CD4-positive, alpha-beta T cell treated with Interleukin-4 for 4 hours (primary cell): ENCODE measurements at places on chromosomes 5 and 9.

- DNase-seq, result no peak
These were observed 50.9 kb downstream of the AP3B1 start for GRCh38 chr5:78243639-78244038.

- no peak for DNase-seq
These were observed 10.6 kb upstream of the NR3C1 start for GRCh38 chr5:143413958-143414669.

- DNase-seq, result no peak
These were observed 49.5 kb downstream of the NR3C1 start for GRCh38 chr5:143354025-143354424.

- no peak for DNase-seq
These were observed 98.0 kb downstream of the OR2K2 start for GRCh38 chr9:111231801-111232580.

- DNase-seq, result no peak
These were observed 127.3 kb downstream of the XRCC4 start for GRCh38 chr5:83204651-83205050.

DNA sequence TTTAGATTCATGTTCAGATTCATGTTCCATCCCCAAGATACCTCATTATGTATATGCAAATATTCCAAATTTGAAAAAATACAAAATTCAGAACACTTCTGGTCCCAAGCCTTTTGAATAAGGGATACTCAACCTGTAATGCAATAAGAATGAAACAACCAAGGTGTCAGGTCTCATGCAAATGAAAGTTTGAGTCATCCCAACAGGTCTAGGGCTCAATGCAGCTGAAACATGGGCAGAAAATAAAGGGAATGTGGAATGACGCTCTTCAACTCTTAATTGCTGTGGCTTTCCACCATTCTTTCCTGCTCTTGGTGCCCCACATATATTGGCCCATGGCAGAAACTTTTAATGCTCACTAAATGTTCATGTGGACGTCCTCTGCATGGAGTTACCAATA lies 107.3 kb upstream of the DAPK1 start:
- DNase-seq, result no peak

DNA sequence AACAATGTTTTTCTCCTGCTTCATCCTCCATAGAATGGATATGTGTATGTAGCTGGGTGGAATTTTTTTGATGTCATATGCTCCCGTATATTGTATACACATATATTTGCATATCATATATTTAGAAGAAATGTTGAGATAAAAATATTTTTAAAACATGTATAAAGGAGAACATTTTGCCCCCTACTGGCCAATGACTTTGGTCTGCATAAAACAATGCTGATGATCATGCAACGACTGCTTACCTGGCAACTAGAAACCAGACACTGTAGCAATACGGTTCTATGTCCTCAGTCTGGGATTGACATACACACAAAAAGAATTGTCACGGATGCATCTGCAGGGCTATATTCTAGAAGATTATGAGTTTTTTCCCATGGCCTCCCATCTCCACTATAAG lies 503.6 kb downstream of the ELAVL2 start:
- DNase-seq, result no peak

GRCh38 chr9:68970151-68970550 lies 43.8 kb downstream of the PRKACG start:
- DNase-seq, result no peak

GRCh38 chr5:135140446-135141204 lies 106.6 kb upstream of the PITX1 start:
- peak; percentile 4 for DNase-seq

DNA sequence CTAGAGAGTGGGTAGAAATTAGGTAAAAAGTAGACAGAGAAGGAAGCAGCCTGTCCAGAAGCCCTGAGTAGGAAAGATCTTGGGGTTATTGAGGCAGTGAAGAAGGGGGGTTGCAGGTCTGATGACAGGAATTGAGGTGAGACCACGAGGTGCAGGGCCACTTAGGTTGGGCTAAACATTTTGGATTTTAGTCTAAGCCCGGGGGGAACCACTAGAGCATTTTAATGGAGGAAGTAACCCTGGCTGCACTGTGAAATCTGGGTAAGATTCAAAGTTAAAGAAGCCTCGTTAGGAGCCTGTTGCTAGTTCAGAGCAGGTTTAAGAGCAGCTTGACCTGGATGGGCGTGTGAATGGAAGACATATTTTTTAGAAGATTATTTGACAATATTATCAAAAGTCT lies 38.3 kb downstream of the MAP3K1 start:
- no peak for DNase-seq

GRCh38 chr9:95126739-95127138 lies 190.8 kb downstream of the FANCC start:
- no peak for DNase-seq

DNA sequence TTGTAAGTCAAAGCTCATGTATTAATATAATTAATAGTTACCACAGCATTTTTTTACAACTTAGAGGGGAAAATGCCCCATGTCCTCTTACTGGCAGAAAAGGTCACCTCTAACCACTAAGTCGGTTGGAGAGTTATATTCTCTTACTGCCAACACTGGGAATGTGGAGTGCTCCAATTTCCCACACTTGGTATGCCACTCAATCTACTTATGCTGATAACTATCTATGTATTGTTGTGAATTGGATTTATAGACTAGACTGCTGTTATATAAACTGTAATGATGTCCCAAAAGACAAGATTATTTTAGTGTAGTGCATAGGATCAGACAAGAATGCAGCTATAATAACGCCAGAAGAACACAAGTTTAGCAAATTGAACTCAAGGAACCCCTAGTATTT lies 2385.2 kb upstream of the C9orf72 start:
- no peak for DNase-seq

GRCh38 chr9:113979343-113980127 lies 98.6 kb downstream of the AMBP start:
- no peak for DNase-seq

DNA sequence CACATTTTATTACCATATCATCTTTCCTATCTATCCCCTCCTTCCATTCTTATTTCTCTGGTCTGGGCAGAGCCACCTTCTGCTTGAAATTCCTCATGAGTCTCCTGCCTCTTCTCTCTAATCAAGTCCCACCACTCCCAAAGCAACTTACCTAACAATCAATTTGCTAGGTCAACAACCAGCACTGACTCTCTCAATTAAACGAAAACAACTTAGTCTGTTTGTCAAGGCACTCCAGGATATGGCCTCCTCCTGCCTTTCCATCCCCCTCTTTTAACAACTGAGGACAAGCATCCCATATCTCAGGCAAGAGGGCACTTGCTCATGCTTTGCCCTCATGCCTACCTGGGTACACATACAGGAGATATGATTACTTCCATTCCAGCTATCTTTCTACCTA lies 47.4 kb downstream of the HCN1 start:
- no peak for DNase-seq

GRCh38 chr9:134267881-134268724 lies 58.2 kb upstream of the RXRA start:
- peak; percentile 0 for DNase-seq

GRCh38 chr9:89837162-89837933 lies 232.5 kb downstream of the GADD45G start:
- DNase-seq, result no peak

DNA sequence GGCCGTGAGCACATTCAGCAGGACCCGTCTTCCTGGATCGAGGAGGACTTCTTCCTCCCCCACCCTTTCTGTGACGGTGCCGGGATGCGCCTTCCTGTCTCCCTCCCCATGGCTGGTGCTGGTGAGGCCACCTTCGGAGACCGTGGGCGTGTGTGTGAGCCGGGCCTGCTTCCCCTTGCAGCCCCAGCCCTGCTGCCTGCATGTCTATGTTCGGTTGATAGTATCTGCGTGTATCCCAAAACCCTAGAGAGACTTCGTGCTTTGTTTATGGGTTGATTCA lies 12.8 kb downstream of the CEP72 start:
- no peak for DNase-seq

GRCh38 chr9:20551835-20552234 lies 70.5 kb downstream of the MLLT3 start:
- DNase-seq, result no peak

DNA sequence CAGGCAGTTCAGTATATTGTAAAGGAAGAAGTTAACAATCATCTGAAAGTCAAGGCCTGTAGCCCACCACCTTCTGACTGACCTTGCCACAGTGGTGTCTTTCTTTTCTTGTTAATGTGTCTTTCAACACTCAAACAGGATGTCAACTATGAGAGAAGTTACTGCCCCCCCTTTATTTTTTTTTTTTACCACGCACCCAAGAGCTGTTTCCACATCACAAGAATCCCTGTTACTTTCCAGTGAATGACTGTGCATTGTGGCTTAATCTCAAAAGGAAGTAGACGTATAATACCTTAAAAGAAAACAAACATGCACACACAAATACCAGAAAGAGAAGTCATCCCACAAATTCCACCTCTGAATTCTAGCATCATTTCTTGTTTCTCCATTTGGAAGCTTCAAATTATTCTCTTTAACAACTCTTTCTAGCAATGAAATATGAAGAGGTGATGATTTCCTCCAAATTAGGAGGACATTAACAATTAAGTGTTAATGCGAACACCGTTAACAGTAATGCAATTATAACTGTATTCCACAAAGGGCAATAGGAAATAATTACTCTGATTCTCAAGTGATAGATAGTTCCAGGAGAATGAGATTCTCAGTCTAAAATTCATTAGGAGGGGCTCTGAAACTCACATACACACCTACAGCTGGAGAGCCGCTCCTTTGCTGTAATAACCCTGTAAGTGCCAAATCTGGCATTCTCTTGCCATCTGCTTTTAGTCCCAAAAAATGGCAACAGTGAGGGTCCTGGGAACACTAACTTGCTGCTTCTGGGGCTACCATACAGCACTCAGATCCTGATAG lies 201.0 kb downstream of the EFNA5 start:
- DNase-seq, result no peak

GRCh38 chr9:90114641-90115425 lies 510.0 kb downstream of the GADD45G start:
- no peak for DNase-seq

DNA sequence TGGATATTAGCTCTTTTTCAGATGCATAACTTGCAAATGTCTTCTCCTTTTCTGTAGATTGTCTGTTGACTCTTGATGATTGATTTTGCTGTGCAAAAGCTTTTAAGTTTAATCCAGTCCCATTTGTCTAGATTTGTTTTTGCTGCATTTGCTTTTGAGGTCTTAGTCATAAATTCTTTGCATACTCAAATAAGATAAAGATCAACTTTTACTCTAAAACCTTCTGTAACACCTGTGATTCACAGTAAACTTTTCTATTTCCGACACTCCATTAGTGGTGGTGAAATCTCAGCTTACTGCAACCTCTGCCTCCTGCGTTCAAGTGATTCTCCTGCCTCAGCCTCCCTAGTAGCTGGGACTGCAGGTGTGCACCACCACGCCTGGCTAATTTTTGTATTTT lies 239.0 kb upstream of the ST8SIA4 start:
- no peak for DNase-seq

DNA sequence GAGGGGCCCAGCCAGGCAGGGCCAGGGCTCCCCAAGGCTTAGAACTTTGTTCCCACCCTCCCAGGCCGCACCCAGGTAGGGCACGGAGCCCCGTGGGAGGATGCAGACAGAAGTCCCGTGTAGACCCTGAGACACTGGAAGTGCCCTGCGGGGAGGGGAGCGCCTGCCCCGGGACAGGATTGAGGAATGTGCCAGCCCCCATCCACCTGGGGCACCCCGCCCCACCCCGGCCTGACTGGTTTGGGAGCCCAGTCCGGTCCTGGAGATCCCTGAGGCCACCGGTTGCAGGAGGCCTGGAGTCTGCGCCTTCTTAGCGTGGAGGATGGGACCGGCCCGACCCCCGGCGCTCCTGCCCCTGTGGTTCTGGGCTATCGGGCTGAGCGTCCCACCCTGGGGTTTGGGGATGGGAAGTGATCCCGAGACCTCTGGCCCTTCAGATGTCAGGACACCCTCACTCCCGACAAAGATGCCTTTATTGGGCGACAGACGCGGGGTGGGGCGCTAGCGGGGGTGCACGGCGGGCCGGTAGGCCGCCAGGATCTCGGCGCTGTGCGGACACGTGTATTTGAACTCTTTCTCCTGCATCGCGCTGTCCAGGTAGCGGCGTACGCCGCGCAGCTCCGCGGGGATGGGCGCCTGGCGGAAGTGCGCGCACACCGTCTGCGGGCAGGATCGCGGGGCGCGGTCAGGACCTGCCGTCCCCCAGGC lies 2.0 kb downstream of the CLIC3 start:
- no peak for DNase-seq

DNA sequence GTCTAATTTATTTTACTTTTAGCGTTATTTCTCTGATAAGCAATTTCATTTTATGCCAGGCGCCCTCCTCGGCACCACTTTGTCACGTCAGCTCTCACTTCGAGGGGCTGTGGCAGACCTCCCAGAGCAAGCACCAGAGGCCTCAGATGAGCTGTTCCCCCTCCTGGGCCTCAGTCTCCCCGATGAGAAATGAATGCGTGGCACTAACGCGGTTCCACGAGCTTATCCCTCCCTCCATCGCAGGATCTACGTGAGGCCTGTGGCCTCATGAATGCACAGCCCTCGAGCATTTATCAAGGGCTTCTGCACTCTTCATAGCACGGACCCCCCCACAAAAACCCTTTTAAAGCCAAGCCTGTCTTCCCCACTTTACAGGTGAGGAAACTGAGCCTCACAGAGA lies 205.2 kb downstream of the CDK5RAP2 start:
- DNase-seq, result no peak

DNA sequence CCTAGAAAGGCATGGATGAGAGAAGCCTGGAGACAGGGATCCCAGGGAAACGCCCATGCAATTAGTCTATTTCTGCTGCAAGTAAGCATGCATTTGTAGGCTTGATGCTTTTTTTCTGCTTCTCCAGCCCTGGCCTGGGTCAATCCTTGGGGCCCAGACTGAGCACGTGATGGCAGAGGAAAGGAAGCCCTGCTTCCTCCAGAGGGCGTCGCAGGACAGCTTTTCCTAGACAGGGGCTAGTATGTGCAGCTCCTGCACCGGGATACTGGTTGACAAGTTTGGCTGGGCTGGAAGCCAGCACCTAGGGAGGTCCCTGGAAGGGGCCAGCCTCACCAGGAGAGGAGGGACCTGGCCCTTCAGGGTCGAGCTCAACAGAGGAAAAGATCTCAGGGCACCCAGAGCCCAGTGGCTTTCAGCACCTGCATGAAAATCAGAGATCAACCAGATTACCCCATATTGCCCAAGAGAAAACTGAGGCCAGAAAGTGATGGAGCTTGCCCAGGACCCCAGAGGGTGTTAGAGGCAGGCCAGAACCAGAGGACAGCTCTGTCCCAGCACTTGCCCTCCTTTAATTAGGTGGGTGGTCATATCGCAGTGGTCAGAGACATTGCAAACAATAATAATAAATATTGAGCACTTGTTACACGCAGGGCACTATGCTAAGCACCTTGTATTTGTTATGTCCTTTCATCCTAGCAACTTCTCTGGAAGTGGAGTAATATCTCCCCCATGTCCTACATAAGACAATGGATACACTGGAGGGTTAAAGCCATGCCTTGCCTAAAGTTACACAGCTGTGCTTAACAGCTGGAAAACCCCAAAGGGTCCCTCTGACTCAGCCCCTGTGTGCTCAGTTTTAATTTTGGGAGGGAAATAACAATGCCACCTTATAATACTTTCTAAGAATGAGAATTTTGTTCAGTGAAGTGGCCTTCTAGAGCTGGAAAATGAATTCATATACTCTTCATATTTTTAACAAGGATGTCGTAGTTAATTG lies 67.1 kb downstream of the KLF4 start:
- DNase-seq, result no peak
